ENCODE measurements at places on chromosomes 5 and 9.

DNA sequence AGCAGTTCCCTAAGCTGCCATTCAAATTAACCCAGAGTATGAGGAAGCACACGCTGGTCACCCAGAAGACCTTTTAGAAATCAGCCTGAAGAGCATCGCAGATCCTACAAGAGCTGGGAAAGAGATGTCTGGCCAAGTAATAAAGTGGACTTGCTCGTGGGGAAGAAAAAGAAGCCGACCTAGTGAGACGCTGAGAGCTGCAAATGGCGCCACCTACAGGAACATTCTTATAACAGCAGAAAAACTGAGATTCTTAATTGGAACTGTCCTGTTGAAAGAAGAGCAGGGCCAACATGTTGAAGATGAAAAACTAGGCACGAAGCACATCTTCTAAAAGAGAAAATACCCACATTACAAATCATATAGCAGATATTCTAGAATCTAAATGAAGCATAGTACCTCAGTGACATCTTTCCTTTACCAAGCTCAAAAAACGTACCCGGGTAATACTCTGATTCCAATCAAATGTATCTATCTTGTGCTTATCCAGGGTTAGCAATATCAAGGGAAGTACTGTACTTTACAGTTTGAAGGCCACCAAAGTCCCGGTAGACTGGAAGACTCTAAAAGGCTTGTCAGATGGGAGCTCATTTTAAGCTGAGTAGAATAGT is 3.9 kb upstream of the GNAQ start:
- no peak for DNase-seq

- peak; percentile 82 for DNase-seq
These were observed at the start of gene OTULINL for GRCh38 chr5:14581106-14581890. OTULINL (plus strand) TSS chr5:14581792; CDS start chr5:14581895, 103 bp downstream.

GRCh38 chr5:133708331-133708850 is 96.0 kb upstream of the FSTL4 start:
- DNase-seq: no peak

DNA sequence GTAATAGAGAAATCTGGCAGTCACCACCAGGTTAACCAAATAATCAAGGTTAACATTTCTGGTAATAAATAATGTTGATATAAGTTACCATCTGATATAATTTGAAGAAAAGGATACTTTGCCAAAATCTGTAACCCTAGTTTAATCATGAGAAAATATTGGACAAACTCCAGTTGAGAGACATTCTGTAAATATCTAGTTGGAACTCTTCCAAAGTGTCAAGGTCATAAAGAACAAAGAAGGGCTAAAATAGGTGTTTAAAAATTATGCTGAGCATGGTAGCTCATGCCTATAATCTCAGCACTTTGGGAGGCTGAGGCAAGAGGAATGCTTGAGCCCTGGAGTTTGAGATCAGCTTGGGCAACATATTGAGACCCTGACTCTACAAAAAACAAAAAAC is 253.3 kb downstream of the MRPS30 start:
- DNase-seq: no peak

DNA sequence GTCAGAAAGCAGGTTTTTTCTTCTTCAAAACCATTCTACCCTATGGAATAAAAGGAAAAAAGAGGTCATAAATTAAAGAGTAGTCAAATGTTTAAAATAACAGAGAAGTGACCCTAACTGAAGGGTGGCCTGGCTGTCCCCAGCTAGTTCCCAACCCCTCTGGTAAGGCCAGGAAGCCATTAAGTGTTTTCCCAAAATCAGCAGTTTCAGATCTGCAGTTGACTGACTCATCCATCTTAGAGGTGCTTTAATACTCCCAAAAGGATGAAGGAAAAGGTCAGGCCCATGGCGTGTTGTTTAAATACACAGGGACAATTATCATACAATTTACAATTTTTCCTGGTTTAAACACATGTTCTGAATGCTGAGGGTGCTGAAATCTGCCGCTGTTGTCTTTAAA is 47.9 kb upstream of the TBC1D9B start:
- no peak for DNase-seq

GRCh38 chr5:313265-313664 is 8.2 kb upstream of the AHRR start:
- no peak for DNase-seq

- DNase-seq: no peak
These were observed 10.6 kb upstream of the ASPN start for GRCh38 chr9:92492781-92493401.

- DNase-seq: no peak
These were observed 1752.9 kb downstream of the MAT2B start for GRCh38 chr5:165258197-165258771.

GRCh38 chr5:78705826-78706225 is 57.3 kb upstream of the LHFPL2 start:
- DNase-seq: no peak

DNA sequence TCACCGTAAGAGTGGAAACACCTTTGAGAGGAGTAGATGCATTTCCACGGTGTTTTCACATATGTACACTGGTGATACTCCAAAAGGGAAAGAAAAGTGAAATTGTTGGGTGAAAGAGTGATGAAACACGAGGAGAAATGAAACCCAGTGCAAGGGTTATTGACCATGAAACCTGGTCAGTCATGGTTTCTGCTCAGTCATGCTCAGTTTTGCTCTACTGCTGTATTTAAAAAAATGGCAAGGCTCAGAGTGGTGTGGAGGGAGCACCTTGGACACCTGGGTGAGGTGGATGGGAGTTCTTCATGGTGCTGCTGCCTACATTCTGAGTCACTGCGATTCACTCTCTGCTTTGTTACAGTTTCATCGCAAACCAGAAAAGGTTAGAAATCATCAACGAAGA is 32.3 kb downstream of the NTRK2 start:
- no peak for DNase-seq

GRCh38 chr9:68780380-68780712 is 75.3 kb downstream of the PIP5K1B start:
- no peak for DNase-seq

GRCh38 chr5:125137535-125137934 is 391.1 kb upstream of the ZNF608 start:
- no peak for DNase-seq

GRCh38 chr5:15558240-15558639 is 58.3 kb downstream of the FBXL7 start:
- DNase-seq: no peak

- no peak for DNase-seq
These were observed 61.5 kb downstream of the DCP2 start for GRCh38 chr5:113038136-113038535.

DNA sequence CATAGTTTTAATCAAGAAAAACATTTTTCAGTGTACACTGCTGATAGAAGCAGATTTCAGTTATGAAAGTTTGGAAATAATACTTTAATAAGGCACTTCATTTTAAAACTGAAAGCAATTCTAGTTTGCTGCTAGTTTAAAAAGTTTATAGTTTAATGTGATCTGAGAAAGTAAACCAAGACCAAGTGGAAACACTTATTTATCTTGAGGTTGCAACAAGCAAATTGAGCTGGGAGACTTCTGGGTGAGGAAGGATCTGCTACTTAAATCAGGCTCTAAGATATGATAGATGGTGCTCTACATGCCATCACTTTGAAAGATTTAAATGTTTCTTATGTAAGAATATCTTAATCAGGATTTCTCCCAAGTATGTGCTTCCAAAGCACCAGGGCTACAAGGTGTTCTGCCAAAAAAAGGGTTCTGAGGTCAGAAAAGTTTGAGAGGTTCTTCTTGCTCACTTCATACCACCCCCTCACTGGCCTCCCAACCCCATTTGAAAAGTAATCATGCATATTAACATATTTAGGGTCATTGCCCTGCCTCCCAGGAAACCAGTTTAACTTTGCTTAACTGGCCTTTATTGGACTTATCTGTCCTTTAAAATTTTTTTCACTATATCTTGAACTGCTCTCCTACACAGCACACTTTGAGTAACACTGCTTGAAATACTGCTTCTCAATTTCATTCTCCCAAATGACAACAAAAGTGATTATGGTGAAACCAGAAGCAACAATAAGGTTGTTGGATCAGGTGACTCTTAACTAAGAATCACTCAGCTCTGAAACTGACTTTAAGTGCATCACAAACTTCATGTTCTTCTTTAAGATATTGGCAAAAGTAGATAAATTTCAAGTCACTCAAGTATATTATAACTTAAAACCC is 15.5 kb downstream of the SLC44A1 start:
- DNase-seq: no peak

- DNase-seq: no peak
These were observed 281.9 kb downstream of the TENT4A start for GRCh38 chr5:6995115-6995514.

- no peak for DNase-seq
These were observed 383.3 kb downstream of the PSAT1 start for GRCh38 chr9:78680196-78680595.

DNA sequence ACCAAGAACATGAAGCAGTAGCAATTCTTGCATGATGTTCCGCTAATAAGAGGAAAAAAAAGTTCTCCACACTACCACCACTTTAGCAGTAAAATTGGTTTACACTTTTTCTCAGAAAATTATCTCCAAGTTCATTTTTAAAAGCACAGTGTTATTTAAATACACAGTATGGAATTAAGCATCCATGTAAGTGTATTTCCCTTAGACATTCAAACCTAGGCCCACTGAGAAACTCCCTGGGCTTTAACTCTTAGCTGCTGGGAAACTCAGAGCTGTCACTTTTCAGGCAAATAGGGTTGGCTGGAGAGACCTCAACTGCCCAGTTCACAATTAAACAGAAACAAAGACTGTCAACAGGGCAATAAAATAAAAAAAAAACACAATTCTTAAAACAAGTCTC is 2.7 kb downstream of the GNAQ start:
- no peak for DNase-seq

- no peak for DNase-seq
These were observed 632.2 kb downstream of the TLR4 start for GRCh38 chr9:118336250-118336942.

GRCh38 chr5:138844125-138844461 is 31.0 kb downstream of the LRRTM2 start:
- DNase-seq: no peak

DNA sequence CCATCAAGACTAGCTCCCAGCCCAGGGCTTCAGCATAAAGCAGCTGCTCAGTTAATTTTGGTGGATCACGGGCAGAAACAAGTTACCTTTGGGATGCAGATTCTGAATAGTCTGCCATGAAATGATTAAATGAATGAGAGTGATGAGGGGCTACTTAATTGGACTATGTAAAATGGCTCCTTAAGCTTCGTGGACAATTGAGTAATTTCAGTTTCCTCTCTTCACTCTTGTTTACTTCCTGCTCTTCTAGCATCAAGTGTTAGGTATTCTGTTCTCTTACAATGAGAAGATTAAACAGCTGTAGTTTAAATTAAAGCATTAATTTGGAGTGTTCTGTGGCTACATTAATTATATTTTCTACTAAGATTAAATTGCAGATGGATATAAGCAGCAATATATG is 28.1 kb downstream of the PIK3R1 start:
- no peak for DNase-seq
